ENCODE measurements at places on chromosomes 7 and 10.
A peak's percentile ranks its signal among the peaks of the same experiment; 100 is the strongest.

DNA sequence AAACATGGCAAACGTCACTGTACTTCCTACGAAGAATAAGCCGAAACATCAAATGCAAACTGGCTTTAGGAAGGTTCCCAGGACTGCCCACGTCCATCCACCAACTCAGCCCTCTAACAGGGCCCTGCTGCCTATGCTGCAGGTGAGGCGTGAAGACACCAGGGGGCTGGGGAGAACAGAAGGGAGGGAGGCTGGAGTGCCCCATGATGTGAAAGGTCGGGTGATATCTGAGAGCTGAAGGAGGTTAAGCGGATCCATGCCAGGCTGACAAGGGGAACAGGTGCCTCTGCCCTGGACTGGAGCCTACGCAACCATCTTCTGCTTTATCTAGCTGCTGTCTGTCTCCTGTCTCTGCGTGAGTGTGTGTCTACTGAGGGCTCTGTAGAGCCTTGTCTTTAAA is 40.2 kb upstream of the ATP6V0A4 start:
- no peak for DNase-seq

DNA sequence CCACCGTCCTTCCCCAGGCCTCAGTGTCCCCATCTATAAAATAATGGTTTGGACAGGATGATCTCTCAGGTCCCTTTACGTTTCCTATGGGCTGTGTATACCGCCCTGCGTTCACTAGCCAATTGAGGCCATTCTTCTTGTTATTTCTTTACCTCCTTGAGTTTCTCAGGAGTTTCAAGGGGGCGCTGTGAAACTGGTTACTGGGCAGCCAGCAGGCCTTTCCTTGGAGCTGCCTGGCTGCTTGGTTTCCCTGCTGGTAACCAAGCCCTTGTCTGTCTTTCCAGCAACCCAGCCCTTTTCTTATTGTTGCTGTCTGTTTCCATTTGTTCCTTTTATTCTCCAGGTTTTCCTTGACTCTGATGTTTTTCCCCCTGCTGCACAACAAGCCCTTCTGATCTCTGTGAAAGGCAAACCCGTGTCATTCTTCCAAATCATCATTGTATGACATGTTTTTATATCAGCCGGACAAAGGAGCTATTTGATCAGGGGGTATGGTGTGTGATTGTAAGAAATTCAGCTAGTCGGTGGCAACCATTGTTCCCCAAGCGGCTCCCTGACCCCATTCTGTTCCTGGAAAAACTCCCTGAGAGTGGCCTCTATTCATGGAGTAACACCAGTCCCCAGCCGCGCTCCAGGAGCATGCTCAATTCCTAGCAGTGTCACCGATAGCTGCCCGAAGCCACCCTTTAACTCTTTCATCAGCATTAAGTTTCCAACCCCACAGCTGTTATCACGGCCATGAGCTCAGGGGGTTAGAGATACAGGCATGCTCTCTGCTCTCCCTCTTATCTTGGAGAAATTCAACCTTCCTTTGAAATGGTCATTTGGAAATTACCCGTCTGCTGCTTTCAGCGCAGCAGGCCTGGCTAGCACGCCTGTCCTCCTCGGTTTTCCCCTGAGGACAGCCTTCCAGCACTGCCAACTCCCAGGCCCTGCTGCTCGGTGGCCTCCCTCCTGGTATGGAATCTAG is 26.6 kb downstream of the FGF8 start:
- DNase-seq = no peak

DNA sequence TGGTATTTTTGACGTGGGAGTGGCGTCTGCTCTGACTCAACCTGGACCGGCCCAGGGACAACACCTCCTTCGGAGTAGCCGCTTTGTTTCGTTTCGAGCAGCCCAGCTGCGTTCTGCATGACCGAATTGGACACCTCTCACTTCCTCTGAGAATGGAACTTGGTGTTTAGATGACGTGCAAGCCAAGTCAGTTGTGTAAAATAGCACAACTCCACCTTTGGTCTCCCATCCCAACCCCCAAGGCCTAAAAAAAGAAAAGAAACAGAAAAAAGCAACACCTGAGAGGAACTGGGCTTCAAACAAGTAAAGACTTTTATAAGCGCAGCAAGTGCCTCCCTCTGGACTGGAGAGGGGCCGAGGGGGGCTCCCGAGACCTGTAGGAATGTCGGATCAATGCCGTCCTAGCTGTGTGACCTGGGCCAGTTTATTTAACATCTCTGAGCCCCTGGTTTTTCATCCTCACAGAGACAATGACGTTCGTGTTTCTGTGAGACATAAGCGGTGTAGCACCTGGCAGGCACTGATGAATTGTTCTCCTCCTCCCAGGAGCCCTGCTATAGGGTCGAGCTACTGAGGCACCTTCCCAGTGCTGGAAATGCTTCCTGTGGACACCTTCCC is 52.0 kb upstream of the SMNDC1 start:
- DNase-seq = peak; percentile 66

- DNase-seq = no peak
These were observed 38.8 kb downstream of the AKR1D1 start for GRCh38 chr7:138115047-138115446.

DNA sequence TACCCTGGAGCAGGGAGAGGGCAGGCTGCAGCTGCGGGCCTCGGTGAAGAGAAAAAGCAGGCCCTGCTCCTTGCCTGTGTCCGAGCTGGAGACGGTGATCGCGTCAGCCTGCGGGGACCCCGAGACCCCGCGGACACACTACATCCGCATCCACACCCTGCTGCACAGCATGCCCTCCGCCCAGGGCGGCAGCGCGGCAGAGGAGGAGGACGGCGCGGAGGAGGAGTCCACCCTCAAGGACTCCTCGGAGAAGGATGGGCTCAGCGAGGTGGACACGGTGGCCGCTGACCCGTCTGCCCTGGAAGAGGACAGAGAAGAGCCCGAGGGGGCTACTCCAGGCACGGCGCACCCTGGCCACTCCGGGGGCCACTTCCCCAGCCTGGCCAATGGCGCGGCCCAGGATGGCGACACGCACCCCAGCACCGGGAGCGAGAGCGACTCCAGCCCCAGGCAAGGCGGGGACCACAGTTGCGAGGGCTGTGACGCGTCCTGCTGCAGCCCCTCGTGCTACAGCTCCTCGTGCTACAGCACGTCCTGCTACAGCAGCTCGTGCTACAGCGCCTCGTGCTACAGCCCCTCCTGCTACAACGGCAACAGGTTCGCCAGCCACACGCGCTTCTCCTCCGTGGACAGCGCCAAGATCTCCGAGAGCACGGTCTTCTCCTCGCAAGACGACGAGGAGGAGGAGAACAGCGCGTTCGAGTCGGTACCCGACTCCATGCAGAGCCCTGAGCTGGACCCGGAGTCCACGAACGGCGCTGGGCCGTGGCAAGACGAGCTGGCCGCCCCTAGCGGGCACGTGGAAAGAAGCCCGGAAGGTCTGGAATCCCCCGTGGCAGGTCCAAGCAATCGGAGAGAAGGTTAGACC is 138.0 kb upstream of the STK17A start:
- no peak for DNase-seq

DNA sequence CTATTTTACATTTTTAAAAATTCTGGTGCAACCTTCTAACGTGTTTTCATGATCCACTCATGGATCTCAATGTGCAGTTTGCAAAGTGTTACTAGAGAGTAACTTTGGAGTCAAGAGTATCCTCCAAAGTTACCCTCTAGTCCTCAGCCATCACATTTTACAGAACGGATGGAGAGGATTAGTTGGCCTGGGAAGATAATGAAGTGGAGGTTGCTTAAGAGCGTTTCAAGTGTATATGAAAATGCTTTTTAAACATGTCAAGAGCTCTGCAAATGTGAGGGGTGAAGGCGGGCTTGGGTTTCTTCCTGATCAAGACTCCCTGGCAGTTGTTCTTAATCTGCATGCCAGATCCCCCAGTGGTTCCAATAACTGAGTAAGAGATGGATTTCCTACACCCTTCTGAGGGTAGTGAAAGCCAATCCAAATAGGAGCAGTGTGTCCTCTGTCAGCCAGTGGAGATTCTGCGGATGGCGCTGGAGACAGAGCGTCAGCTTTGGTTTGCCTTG is 299.4 kb upstream of the NPVF start:
- DNase-seq = no peak

DNA sequence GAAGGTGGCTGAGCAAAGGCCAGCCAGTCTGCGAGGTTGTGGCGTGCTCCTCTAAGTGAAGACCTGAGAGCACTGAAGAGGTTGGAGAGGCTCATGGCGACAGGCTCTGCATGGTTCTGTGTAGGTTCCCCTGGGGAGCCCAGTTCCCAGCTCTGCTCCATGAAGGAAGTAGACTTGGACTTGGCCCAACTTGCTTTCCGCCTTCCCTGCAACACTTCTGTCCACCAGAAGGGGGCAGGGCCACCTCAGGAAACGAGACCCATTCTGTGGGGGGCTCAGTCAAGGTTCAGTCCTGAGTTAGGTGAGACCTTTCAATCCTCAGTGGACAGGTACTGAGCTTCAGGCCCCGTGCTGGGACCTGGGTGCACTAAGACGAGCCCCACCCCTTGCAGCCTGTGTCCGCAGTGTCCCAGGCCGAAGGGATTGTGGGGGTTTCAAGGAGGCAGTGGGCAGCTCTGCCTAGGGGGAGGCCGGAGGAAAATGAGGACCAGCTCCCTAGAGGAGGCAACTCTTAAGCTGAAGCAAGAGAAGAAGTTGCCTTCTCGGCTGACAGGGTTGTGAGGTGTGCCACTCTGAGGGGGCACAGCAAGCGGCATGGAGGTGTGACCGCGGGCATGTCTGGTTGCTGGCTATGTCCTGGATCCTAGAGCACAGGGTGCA is 15.0 kb upstream of the PCBD1 start:
- DNase-seq = no peak

DNA sequence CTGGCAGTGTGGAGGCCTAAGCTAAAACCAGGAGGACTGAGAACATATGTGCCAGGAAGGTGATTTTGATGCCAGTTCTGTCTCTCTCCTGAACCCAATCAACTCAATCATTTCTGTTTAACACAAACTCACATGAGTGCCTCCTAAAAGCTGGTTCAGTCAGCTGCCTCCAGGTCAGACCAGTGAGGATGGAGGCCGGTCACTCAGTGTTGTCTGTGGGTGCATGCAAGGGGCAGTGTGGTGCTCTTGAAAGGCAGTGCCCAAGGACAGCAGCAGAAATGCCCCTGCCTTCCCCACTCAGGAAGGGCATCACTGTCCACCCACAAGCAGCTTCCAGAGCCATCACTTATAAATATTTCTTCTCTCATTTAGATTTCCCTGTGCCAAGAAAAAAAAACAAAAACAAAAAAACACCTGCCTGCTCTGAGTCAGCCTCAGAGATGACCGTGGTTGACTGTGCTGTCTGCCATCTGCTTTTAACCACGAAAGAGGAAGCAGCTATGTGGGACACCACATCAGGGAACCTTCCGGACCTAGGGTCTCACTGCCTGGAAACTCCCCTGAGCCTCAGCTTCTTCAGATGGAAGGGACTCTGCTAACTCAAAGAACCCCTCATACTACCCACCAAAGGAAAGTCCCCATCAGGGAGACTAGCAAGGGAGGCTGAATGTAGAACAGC is 39.1 kb downstream of the VOPP1 start:
- peak; percentile 84 for DNase-seq

DNA sequence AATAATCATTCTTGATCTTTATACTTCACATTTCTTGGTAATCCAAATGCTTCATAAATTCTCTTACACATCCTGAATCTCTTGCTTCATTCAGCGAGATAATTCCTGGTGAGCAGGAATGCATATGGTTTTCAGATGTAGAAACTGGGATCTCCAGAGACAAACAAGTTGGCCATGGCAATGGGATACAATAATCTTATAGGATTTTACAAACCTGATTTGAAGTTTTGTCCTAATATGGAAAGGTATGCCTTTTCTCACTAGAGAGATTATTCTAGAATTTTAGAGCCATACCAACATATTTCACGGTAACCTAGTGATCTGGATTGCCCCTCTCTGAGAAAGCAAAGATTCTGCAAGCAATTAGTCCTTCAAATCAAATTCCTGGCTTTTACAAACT is 13.1 kb upstream of the TRDMT1 start:
- DNase-seq = no peak

DNA sequence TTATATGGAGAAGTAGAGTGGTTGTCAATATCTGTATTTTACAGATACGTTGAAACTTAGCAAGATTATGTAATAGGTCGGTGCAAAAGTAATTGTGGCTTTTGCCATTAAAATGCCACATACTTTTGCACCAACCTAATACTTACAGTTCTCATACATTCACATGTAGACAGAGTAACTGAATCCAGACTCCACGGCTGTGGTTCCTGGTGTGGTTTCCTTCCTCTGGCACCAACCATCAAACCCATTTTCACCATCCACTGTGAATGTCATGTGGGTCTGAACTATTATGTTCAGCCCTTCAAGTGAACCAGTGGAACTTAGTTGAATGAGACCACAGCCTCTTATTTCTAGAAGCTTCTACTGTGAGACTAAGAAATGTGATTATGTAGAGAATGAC is 31.5 kb upstream of the SLIT1 start:
- DNase-seq = no peak

GRCh38 chr10:71860243-71861029 is 9.4 kb upstream of the PSAP start:
- DNase-seq = no peak

GRCh38 chr7:48301201-48301600 is 129.9 kb downstream of the ABCA13 start:
- DNase-seq = no peak

DNA sequence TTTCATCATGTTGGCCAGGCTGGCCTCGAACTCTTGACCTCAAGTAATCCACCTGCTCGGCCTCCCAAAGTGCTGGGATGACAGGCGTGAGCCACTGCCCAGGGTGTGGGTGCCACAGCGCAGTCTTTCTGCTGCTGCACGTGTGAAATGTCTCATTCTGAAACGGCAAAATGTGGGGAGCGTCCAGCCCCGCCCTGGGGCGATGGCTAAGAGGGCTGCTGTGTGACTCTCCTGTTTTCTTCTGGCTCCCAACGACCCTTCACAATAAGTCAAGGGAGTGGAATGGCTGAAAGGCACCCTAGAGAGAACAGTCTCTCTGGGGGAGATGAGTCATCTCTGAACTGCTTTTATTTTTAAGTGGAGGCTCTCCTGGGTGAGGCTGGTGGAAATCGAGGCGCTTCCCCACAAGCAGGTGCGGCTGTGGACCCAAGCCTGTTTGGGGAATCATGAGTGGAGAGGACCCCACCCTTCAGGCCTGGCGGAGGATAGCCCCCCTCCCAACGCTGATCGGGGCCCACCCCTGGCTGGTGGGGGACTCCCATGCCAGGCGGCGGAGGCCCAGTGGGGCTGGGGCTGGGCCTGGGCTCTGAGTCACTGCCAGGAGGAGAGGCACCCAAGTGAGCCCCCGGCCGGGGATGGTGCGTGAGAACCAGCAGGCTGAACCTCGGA is 18.0 kb downstream of the ADAP1 start:
- DNase-seq = no peak

- DNase-seq = no peak
These were observed 133.3 kb upstream of the NAMPT start for GRCh38 chr7:106418094-106418493.

- DNase-seq = no peak
These were observed 553.1 kb downstream of the PTPRN2 start for GRCh38 chr7:158034571-158034970.
